Esophagus mucosa (tissue), 1 donor: ENCODE measurements at places on chromosomes 16 and 17. TPM values are rescaled to one million over a fixed set of nuclear protein-coding genes. Genes with fewer than 3 reads are reported as not detected.

The UTS2R gene
- total RNA-seq, result not detected

- ATAC-seq, result peak; percentile 34
Observed at GRCh38 chr17:4433515-4434031, at the start of gene SPNS3. Gene SPNS3 (plus strand): TSS chr17:4433940. CDS start chr17:4433968, 28 bp downstream.

DNA sequence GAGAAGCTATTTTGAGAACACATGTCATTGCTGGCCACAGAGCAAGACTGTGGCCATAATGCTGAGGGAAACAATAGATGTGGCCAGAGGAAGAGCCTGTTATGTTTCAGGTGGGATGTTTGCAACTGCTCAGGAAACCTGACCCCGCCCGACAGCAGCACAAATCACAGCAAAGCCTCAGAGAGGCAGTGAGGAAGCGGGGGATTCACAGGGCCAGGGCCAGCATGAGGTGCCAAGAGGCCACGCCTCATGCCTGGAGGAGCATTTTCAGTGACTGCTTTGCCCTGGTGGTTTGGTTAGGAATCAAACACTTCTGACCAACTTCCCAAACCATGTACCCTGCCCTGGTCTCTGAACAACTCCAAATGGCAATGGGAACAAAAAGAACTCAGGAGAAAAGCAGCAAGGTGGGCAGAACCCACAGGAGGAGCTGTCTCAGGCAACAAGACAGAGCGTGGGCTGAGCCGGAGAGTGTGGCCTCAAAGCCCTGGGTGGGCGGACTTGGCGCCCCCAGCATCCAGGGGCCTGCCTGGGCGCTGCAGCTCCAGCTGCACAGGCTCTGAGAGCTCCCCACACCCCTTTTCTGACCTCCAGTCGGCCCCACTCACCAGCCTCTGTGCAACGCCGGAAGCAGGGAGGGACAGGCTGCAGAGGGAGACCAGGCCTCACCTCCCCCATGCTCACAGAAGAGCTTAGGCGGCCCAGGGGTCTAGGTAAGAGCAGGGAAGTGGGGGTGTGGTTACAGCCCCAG, 20.6 kb downstream of the HIC1 start:
- ATAC-seq, result peak; percentile 53

GRCh38 chr16:1953734-1954133, 755 bp downstream of the RPL3L start:
- ATAC-seq, result no peak

DNA sequence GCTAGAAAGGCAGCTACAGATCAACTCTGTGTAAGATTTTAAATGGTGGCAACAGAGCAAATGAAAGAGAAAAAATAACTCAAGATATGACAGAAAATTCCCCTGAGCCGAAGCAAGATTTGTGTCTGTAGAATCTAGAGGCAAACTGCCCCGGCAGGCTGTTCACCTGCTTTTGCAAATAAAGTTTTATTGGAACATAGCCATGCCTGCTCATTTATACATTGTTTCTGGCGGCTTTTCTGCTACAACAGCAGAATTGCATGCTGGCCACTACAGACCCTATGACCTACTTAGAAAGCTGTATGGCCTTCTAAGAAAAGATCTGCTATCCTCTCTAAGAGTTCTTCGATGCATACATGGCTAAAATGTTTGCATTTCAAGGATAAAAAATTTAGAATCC, 119.5 kb downstream of the SALL1 start:
- no peak for ATAC-seq
